ENCODE measurements at places on chromosomes 4 and X.

DNA sequence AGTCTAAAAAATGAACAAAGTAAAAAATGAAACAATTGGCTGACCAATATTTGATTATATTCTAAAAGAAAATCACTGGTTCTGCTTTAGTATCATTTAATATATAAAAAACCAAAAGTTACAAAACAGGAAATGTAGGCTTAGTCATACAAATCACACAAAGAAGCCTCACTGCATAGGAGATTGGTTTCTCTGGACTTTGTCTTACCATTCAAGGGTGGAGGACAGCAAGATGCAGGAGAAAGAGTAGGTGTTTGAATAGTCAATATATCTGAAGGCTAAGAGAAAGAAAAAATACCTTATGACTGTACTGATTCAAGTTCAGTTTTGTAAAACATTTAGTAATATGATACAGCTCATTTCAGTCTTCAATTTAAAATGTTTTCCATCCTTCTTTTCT, 28.6 kb upstream of the TAF9B start:
- DNase-seq = no peak

GRCh38 chrX:45009371-45010000, 136.5 kb downstream of the KDM6A start:
- no peak for DNase-seq

DNA sequence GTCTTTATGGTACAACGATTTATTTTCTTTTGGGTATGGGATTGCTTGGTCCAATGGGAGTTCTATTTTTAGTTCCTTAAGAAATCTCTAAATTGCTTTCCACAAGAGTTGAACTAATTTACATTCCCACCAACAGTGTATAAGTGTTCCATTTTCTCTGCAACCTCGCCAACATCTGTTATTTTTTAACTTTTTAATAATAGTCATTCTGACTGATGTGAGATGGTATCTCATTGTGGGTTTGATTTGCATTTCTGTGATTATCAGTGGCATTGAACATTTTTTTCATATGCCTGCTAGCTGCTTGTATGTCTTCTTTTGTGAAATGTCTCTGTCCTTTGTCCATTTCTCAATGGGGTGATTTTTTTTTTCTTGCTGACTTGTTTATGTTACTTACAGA, 42.8 kb downstream of the UCHL1 start:
- DNase-seq = no peak

GRCh38 chr4:143701365-143701764, 890 bp upstream of the FREM3 start:
- no peak for DNase-seq

- DNase-seq = no peak
These were observed 17.2 kb upstream of the CCNI start for GRCh38 chr4:77092975-77093374.

GRCh38 chr4:1945124-1945895, 63.5 kb downstream of the NELFA start:
- DNase-seq = no peak

DNA sequence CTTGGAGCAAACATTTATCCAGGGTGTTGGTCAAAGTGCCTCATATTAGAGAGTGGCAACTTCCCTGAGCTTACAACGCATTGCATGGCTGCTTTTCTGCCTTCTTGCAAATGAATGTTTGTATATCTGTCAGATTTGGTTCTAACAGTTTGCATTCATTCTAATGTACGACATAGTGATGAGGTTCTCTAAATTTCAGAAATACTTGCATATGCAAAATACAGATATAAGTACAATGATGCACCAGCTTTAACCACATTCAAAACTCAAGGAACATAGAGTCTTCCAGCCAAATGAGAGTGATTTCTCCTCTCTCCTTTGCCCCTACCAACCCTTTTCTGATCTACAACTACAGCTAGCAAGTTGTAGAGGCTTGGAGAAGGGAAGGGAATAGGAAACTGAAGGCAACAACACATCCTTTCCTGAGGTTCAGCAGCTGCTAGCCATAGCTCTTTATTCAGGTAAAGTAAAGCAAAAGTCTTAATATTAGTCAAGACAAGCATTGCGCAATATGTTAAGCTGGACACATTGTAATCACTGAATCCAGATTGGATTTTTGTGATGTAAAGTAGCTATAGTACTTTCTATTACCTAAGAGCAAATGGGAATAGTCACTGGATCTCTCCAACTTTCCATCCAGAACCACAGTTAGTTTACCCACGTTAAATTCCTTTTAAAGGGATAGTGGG, 6.3 kb downstream of the TKTL2 start:
- no peak for DNase-seq

DNA sequence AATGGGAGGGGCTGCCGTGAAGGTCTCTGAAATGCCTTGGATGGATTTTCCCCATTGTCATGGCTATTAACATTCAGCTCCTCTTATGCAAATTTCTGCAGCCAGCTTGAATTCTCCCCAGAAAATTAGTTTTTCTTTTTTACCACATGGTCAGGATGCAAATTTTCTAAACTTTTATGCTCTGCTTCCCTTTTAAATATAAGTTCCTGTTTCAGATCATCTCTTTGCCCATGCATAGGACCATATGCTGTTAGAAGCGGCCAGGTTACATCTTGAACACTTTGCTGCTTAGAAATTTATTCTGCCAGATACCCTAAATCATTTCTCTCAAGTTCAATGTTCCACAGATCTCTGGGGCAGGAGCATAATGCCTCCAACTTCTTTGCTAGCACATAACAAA, 13.8 kb upstream of the CLDN34 start:
- no peak for DNase-seq

DNA sequence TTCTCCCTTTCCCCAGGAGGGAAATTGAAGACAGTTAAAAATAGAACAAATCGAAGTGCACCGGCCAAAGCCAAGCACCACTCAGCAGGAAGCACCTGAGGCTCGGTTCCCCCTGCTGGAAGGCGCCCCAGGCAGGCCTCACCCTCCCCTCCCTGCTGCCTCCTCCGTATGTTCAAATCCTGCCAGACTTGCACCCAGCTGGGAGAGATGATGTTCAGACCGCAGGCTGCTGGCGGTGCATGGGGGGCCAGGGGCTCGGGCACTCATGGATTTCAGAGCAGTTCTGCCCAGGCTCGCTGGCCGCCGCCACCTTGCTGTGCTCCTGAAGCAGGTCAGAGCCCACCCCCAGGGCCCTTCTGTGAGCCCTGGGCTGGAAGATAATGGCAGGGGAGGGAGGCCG, 91.4 kb downstream of the DCTD start:
- DNase-seq = no peak

- no peak for DNase-seq
These were observed 103.6 kb upstream of the TEX13D start for GRCh38 chrX:124228849-124229248.

DNA sequence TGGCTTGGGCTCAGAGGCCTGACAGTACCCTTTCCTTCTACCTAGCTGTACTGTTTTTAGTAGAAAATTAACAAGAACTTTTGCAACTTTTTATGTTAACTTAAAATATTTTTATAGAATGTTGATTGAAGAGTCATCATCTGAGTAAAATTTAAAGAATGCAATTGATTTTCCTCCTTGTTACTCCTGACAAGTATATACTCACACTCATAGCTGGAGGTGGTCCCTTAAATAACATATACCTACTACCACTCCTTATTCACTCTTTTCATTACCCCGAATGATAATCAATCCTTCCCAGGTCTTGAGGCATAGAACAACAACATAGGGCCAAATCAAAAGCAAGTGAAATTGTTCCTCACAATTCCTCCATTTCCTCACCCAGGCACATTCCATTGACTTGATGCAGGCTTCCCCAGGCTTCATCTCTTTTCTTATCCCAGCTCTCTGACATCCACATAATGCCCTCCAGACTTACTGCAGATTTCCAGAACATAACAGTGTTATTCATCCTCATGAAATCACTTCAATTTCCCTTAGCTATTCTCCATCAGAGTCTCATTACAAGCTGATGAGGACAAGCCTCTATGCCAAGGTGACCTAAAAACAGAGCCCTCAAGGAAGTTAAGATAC, 73.2 kb upstream of the ANXA10 start:
- DNase-seq = no peak

DNA sequence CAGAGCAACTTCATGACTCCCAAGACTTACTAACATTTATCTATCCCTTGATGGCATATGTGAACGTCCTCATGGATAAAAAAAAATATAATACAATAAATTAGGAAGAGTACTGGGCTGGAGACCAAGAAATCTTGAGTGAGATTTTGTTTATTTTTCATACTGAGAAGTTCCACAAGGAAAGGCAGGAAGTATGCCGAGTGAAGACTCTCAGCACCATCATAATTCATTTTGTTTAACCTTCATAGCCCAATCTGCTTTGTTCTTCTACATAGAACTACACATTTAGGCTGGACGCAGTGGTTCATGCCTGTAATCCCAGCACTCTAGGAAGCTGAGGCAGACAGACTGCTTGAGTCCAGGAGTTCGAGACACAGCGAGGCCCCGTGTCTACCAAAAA, 198.3 kb downstream of the NSUN7 start:
- DNase-seq = no peak

DNA sequence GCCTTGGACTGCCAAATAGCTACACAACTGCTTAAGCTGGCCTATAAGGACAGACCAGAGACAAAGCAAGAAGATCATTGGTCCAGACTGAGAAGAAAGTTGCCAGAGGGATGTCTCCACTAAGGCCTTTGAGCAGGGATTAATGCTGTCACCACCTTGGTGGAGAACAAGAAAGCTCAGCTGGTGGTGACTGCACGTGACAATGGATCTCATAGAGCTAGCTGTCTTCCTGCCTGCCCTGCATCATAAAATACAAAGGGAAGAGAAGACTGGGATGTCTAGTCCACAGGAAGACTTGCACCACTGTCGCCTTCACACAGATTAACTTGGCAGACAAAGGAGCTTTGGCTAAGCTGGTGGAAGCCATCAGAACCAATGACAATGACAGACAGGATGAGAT, 40.5 kb upstream of the FAM120C start:
- no peak for DNase-seq

GRCh38 chrX:82765811-82766210, 742.3 kb upstream of the POU3F4 start:
- DNase-seq = no peak

DNA sequence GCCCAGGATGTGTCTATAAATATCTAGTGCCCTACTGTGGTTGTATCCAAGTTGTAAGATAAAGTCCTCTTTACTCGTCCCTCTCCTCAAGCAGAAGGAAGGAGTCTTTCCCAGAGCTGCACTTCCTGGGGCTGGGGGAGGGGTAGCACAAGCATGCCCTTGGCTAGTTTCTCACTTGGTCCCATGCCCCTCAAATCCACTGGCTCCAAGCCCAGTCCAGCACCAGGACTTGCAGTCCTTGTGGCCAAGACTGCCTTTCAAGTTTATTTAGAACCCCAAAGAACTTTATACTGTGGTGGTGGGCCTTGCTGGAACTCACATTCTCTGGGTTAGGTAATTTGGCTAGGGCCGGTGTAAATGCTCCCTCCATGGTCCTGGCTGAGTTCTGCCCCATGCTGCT, 43.2 kb upstream of the SLC10A4 start:
- no peak for DNase-seq

DNA sequence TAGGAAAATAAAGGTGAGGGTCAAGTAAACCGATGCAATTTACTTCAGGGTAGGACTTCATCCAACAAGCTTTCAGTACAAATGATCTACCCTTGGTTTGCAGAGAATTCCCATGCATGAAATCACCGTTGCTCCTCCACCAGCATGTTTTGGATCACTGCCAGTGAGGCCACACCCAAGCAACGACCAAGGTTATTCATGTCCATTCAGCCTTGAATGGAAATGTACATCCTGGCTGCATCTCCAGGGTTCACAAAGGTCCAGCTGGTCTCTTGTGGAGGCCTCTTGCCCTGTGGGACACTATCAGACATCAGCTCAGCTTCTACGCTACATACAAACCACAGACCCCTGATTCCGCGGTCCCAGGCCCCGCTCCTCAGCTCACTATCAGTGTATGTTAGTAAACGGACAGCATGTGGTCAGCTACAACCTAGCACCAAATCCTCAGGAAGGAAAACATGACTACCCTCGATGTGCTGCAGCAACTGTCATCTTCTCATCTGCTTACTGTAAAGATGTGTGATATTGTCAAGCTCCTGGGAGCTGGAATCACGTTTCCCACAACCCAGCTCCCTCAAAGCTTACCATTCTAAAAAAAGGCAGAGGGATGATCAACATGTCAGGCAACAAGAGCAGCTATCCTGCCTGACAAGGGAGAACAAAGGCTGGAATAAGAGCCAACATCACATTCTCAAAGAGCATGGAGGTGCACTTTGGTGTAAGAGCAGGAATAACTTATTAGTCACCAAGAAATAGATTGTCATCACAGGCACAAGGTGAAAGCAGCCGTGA, 4.9 kb downstream of the LYAR start:
- no peak for DNase-seq

DNA sequence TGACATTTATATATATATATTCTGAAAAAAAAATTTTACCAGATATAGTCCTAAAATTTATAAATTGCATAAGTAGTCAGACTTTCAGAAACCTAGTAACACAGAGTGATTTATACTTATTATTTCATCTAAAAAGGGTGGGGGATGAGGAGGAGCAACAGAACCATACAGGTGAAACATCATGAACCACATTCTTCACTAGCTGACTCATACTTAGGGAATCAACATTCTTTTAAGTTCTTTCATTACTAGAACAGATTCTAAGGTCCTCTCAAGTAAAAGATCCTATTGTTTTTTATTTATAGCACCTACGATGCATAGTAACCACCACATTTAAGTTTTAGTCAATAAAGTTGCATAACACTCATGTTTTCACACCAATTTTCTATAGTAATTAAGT, 166.1 kb downstream of the LRBA start:
- no peak for DNase-seq

DNA sequence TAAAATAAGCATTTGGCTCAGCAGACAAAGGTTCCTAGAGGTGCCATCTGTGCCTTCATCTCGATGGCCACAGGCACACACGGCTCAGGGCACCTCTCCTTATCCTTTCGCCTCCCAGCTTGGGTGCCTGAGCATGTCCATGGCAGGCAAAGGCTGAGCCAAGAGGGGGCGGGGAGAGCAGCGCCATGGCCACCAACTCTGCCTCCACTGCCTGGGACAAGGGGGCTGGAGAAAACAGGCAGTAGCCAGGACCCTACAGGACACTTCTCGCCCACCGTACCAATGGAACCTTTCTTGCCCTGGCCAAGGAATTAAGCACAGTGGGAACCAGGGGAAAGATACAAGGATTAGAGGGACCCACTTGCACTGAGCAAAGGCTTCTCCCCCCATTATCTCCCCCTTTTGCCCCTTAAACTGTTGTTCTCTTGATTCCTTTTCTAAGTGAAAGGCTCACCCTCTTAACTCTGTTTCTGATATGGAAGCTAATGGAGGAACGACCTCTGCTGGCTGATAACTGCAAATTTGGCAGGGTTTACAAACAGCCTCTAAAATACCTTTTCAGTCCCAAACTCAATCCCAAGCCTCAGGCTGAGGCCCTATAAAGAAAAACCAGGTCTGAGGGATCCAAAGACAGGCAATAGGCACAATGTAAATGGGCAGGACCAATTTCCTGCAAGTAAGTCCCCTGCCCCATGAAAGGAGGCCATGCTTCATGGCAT, 335.2 kb downstream of the ADAM29 start:
- DNase-seq = no peak

- no peak for DNase-seq
These were observed 6.6 kb downstream of the SCML1 start for GRCh38 chrX:17743913-17744312.

Data from activated CD4-positive, alpha-beta T cell treated with anti-CD3 and anti-CD28 coated beads for 48 hours (primary cell).